ENCODE measurements at places on chromosomes 5 and 9.

DNA sequence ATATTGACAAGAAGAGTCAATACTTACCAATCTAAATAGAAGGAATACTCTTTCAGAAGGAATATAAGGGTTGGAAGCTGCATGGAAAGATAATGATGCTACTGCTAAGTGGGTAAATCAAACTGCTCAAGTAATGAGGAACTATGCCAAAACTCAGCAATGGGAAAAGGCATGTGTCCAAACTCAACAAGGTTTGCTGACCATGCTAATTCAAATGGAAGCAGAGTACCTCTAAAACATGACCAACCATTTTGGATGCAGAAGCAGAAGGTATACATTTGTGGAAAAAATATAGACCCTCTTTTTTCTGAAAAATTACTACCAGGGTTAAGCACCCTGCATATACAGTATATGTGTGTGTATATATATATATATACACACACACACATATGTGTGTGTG, 21.1 kb downstream of the TMEM232 start:
- no peak for DNase-seq

- no peak for DNase-seq
Measured at GRCh38 chr9:18638371-18639249, 164.7 kb downstream of the ADAMTSL1 start.

DNA sequence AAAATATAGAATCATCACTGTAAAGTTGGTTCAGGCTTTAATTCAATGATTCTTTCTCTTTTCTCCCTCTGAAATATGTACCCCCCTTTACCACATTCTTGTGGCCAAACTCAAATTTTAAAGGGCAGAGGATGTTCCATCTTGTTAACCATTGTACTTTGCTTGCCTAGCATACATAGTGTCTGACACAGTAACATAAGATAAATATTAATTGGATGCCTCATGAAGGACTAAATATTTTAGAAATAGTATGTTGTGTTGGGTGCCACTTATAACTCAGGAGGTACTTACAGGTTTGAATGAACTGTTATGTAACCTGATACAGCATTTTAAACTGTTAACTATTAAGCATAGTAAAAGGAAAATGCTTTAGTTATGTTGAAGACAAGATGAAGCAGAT, 71.5 kb downstream of the NIPBL start:
- DNase-seq = no peak

DNA sequence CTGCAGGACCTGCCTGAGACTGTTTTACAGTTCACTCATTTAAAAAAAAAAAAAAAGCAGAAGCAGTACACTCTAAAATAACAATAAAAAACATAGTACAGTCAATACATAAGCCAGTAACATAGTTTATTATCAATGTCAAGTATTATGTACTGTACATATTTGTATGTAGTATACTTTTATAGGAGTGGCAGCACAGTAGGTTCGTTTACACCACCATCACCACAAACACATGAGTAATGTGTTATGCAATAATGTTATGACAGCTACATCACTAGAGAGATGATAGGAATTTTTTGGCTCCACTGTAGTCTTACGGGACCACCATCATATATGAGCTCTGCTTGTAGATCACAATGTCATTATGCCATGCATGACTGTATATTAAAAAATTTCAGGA, 462.8 kb downstream of the ISL1 start:
- DNase-seq = no peak

All from CD4-positive, alpha-beta T cell treated with Interleukin-15 for 4 hours (primary cell).